Endodermal cell (in vitro differentiated cells): ENCODE measurements at places on chromosomes 12 and 14. TPM values are rescaled to one million over a fixed set of nuclear protein-coding genes. Genes with fewer than 3 reads are reported as not detected.
A peak's percentile ranks its signal among the peaks of the same experiment; 100 is the strongest.

Gene TMEM120B
- 17.7 and 21.8 TPM in 2 replicates for total RNA-seq

Gene DCN
- not detected in 3 replicates for total RNA-seq

Gene CCDC177
- 4.6 to 6.2 TPM (median 5.8 TPM) in 3 replicates for total RNA-seq

Gene CLEC9A
- total RNA-seq: not detected in 2 replicates

Gene PRB2
- total RNA-seq: not detected in 3 replicates

GRCh38 chr14:60661721-60662120 lies 12.4 kb upstream of the SIX1 start:
- H3K27me3 ChIP-seq: peaks cover 63% of the 10 kb centered on the region
- no peak for DNase-seq
- no peak overlapping the region for H3K27ac ChIP-seq
- H3K4me1 ChIP-seq: no peaks in the 10 kb centered on the region
- H3K4me3 ChIP-seq: no peak overlapping the region

DNA sequence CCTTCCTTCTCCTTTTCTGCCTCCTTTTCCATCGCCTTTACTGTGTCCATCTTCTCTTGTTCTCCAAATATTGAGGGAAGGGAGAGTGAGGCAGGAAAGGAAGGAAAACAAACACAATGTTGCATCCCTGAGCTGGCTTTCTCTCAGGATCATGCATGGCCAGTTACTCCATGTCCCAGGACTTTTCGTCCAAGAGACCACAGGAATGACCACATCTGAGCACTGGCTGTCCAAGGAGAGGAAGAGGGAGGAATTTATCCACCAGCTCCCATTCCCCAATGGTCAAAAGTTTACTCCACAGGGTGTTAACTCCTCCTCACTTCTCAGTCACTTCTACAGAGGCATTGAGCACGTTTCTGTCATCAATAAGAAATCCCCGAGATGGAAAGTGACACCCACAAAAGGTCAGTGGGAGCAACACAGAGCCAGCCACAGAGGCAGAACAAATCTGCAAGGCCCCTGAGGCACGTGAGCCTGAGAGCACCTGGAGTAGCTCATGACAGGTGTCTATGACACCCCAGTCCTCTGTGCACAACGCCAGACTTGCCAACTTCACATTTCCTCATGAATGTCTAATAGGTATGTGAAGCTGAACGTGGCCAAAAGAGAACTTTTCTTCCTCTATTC lies 177.3 kb upstream of the NUDT4 start:
- H3K4me3 ChIP-seq: no peak overlapping the region
- no peaks in the 10 kb centered on the region for H3K4me1 ChIP-seq
- no peak for DNase-seq
- no peak overlapping the region for H3K27ac ChIP-seq

DNA sequence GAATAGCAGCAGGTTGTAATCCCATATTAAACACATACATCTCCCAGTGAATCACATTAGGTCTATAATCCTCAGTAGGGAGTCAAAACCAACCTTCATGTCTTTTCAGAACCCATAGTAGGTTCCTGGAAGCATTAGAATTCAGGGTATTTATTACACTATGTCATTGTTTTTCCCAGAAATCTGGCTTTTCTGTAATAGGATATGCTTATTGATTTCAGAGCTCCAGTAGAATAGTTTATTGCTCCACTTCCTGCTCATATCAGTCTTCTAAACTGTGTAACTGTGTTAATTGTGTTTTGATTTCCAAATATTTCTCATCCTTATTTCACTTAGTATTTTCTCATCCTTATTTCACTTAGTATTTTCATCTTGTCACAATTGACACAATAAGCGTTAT lies 268.0 kb downstream of the CCDC59 start:
- no peaks in the 10 kb centered on the region for H3K36me3 ChIP-seq
- no peak overlapping the region for H3K27ac ChIP-seq
- no peaks in the 10 kb centered on the region for H3K4me1 ChIP-seq
- no peak for DNase-seq
- no peaks in the 10 kb centered on the region for H3K27me3 ChIP-seq
- H3K4me3 ChIP-seq: no peak overlapping the region

DNA sequence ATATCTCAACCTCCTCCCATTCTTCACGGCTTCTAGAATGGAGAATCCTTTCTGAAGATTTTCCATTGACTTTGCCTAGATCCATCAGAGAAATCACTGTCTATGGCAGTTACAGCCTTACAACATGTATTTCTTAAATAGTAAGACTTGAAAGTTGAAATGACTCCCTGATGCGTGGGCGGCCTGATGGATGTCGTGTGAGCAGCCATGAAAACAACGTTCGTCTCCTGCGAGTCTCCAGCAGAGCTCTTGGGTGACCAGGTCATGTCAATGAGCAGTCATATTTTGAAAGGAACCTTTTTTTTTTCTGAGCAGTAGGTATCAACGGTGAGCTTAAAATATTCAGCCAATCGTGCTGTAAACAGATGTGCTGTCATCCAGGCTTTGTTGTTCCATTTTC lies 139.9 kb upstream of the C14orf180 start:
- no peaks in the 10 kb centered on the region for H3K36me3 ChIP-seq
- H3K4me3 ChIP-seq: no peak overlapping the region
- no peak overlapping the region for H3K27ac ChIP-seq
- H3K27me3 ChIP-seq: no peaks in the 10 kb centered on the region
- DNase-seq: no peak
- H3K4me1 ChIP-seq: no peaks in the 10 kb centered on the region

DNA sequence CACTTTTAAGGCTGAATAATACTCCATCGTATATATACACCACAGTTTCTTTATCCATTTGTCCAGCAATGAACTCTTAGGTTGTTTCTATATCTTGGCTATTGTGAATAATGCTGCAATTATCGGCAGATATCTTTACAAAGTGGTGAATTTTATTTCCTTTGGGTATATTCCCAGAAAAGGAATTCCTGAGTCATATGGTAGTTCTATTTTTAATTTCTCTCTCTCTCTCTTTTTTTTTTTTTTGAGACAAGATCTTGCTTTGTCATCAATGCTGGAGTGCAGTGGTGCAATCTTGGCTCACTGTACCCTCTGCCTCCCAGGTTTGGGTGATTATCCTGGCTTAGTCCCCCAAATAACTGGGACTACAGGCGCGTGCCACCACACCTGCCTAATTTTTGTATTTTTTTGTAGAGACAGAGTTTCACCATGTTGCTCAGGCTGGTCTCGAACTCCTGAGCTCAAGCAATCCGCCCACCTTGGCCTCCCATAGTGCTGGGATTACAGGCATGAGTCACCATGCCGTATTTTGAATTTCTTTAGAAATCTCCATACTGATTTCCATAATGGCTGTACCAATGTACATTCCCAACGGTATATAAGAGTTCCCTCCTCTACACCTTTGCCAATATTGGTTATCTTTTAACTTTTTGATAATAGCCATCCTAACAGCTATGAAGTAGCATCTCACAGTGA lies 98.4 kb downstream of the EFCAB11 start:
- no peak overlapping the region for H3K4me3 ChIP-seq
- H3K27me3 ChIP-seq: no peaks in the 10 kb centered on the region
- peaks cover 2% of the 10 kb centered on the region for H3K4me1 ChIP-seq
- H3K27ac ChIP-seq: no peak overlapping the region
- no peaks in the 10 kb centered on the region for H3K36me3 ChIP-seq

GRCh38 chr12:72631926-72632685 lies 359.9 kb downstream of the TRHDE start:
- no peaks in the 10 kb centered on the region for H3K4me1 ChIP-seq
- H3K27me3 ChIP-seq: no peaks in the 10 kb centered on the region
- no peak overlapping the region for H3K27ac ChIP-seq
- H3K4me3 ChIP-seq: no peak overlapping the region
- H3K36me3 ChIP-seq: no peaks in the 10 kb centered on the region

DNA sequence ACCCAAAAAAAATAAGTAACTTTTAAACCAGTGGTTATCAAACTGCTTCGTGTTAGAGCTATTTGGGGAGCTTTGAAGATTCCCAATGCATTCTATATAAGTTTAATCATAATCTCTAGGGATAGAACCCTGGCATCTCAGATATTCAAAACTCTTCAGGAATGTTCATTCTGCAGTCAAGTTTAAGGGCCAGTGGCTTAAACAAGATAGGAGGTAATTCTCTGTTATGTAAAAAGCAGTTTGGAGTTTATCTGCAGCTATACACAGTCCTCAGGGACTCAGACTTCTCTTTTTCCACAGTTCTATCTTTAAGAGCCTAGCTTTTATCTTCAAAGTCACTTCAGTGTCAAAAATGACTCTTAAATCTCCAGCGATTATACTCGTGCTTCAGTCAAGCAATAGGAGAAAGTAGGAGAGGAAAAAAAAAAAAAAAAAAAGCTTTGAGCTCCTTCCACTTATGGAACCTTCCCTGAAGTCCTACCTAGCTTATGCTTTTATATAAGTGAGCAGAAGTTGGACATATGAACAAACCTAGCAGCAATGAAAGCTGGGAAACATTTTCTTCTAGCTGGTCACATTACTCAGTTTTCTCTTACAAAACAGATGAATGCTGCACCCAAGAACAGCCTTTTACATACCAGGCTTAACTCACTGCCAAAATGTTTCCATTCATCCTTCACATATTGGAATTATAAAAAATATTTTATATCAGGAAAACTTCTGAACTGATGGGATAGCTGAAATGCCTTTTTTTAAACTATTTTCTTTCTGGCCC lies 302.8 kb downstream of the FSCB start:
- H3K27ac ChIP-seq: no peak overlapping the region
- H3K4me1 ChIP-seq: no peaks in the 10 kb centered on the region
- H3K4me3 ChIP-seq: no peak overlapping the region
- H3K27me3 ChIP-seq: no peaks in the 10 kb centered on the region

DNA sequence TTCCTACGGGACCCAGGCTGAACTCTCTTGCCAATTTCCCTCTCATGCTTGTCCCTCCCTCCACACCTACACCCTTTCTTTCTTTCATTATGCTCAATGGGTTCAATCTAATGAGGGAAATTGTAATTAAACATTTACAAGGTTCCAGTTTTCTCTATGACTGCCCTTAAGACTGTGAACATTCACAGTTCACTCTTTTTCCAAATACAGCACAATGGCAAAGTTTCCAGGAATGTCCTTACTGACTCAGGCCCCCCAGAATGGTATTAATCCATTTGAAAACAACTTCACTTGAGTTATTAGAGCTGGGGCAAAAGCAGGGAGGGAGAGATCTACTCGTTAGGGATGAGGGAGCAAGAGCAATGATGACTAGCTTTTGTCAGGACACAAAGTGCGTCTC lies 892.1 kb downstream of the NRXN3 start:
- H3K27ac ChIP-seq: no peak overlapping the region
- H3K4me1 ChIP-seq: peaks cover 6% of the 10 kb centered on the region
- no peaks in the 10 kb centered on the region for H3K27me3 ChIP-seq
- H3K4me3 ChIP-seq: no peak overlapping the region
- DNase-seq: no peak
- no peaks in the 10 kb centered on the region for H3K36me3 ChIP-seq

- no peaks in the 10 kb centered on the region for H3K4me1 ChIP-seq
- H3K27me3 ChIP-seq: peaks cover 7% of the 10 kb centered on the region
- H3K36me3 ChIP-seq: peaks cover 25% of the 10 kb centered on the region
- peak; percentile 84 for DNase-seq
Observed at GRCh38 chr14:73269729-73270531, 32.6 kb downstream of the PAPLN start.

- peak; percentile 88 for DNase-seq
- H3K4me3 ChIP-seq: no peak overlapping the region
- no peak overlapping the region for H3K27ac ChIP-seq
- no peaks in the 10 kb centered on the region for H3K36me3 ChIP-seq
- H3K4me1 ChIP-seq: no peaks in the 10 kb centered on the region
Observed at GRCh38 chr14:61355892-61356325, 34.5 kb downstream of the PRKCH start.

GRCh38 chr12:4037747-4038312 lies 164.6 kb upstream of the PARP11 start:
- DNase-seq: peak; percentile 66
- no peaks in the 10 kb centered on the region for H3K27me3 ChIP-seq
- H3K36me3 ChIP-seq: no peaks in the 10 kb centered on the region

- H3K27me3 ChIP-seq: no peaks in the 10 kb centered on the region
- H3K4me3 ChIP-seq: no peak overlapping the region
- H3K36me3 ChIP-seq: no peaks in the 10 kb centered on the region
- no peak overlapping the region for H3K27ac ChIP-seq
- no peak for DNase-seq
- H3K4me1 ChIP-seq: peaks cover 7% of the 10 kb centered on the region
Observed at GRCh38 chr14:51868405-51868804, 8.0 kb downstream of the GNG2 start.

- no peaks in the 10 kb centered on the region for H3K4me1 ChIP-seq
- no peaks in the 10 kb centered on the region for H3K36me3 ChIP-seq
- DNase-seq: no peak
- H3K27ac ChIP-seq: no peak overlapping the region
Observed at GRCh38 chr12:40017488-40017887, 88.4 kb downstream of the SLC2A13 start.

GRCh38 chr12:48160046-48160445 lies 2.7 kb upstream of the ASB8 start:
- H3K36me3 ChIP-seq: no peaks in the 10 kb centered on the region
- H3K27me3 ChIP-seq: peaks cover 25% of the 10 kb centered on the region
- H3K4me1 ChIP-seq: no peaks in the 10 kb centered on the region

DNA sequence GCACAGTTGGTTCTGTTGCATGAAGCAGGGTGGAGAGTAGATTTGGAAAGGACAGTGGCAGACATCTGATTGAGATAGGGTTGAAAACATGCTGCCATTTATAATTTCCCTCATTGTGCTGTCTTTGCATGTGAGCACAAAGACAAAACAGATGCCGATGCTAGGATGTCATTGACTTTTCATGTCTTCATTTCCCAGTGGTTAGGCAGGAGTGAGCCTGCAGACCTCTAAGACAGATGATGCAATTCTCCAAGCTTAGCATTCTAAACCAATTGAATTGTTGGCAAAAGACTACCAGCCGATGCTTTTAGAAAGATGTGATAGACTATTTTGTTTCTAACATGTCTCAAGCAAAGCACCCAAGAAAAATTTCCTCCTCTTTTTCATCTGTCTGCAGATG lies 37.1 kb upstream of the PELI2 start:
- no peak for DNase-seq
- no peak overlapping the region for H3K4me3 ChIP-seq
- H3K4me1 ChIP-seq: peaks cover 12% of the 10 kb centered on the region

- no peak overlapping the region for H3K27ac ChIP-seq
- peaks cover 16% of the 10 kb centered on the region for H3K4me1 ChIP-seq
- no peaks in the 10 kb centered on the region for H3K36me3 ChIP-seq
- H3K27me3 ChIP-seq: no peaks in the 10 kb centered on the region
- H3K4me3 ChIP-seq: no peak overlapping the region
- DNase-seq: no peak
Observed at GRCh38 chr12:93134893-93135285, 205.8 kb upstream of the EEA1 start.

DNA sequence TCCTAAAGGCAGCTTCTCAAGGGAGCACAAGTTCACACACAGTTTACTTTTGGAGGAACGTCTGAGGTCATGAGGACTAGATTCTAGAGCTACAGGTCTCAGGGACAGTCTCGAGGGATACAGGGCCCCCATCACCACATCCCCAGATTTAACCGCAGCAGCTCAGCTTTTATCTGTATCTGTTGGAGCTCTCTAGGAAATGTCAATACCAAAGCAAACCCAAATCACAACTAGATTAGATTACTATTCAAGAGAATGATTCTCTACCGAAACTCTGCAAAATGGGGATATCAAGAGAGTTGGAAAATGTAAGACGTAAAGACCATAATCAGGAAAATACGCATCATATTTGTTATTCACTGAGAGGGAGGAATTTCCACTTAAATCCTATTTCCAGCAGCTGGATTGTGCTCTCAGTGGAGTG lies 4.0 kb upstream of the MYRFL start:
- DNase-seq: no peak
- H3K27ac ChIP-seq: no peak overlapping the region
- H3K4me1 ChIP-seq: no peaks in the 10 kb centered on the region
- H3K27me3 ChIP-seq: no peaks in the 10 kb centered on the region
- no peaks in the 10 kb centered on the region for H3K36me3 ChIP-seq
- no peak overlapping the region for H3K4me3 ChIP-seq
